ENCODE measurements at places on chromosomes 7 and 10.

- no peak for DNase-seq
These were observed 30.5 kb downstream of the OGDH start for GRCh38 chr7:44636926-44637325.

GRCh38 chr7:91435381-91436059, 171.3 kb downstream of the FZD1 start:
- DNase-seq = no peak

DNA sequence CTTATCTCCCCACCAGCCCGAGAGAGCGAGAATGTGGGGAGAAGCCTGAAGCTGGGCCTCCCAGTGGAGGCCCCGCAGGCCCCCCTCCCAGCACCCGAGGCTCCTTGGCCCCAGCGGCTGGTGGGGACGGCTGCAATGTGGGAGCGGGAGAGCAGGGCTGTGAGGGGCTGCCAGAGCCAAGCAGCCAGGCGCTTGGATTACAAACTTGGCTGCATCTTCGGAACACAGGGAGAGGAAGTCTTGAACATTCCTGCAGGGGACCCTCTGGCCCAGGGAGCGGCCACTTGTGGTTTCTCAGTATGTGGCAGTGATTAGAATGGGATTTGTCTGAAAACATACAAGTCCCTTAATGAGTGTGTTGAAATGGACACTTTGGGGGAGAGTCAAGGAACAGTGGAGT, 23.2 kb downstream of the ELN start:
- no peak for DNase-seq

DNA sequence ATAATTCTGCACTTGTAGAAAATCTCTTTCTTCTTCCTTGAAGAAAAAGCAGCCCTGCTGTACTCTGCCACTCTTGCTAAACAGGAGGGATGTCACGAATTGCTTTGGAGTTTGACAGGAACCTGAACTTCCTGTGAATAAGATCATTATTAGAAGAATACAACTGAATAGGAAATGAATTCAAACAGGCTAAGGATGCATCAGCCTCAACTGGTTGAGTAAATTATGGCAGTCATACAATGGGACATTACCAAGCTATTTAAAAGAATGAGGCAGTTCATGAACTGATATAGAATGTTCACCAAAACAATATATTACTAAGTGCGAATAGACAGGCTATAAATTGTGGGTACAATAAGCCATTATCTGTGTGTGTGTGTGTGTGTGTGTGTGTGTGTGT, 97.1 kb upstream of the DOCK1 start:
- DNase-seq = no peak

DNA sequence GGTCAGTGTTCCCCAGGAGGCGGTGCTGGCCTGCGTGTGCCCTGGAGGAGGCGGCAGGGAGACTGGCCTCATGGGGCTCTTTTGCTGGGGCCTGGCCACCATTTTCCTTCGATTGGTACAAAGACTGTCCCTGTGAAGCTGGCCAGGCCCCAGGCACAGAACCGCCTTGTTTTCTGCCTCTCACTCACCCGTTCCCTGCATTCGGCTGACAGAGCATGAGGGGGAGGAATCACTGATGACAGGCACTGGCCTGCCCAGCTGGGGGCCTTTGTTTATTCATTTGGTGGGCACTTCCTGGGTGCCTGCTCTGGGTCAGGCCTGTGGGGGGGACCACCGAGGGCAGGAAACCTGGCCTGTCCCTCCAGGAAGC, 139.2 kb downstream of the FAM53B start:
- DNase-seq = no peak

GRCh38 chr10:112241651-112242341, 41.4 kb upstream of the TECTB start:
- no peak for DNase-seq
